Right ventricle myocardium inferior (tissue), 1 donor: ENCODE measurements at places on chromosomes 13 and 19. TPM values are rescaled to one million over a fixed set of nuclear protein-coding genes. Genes with fewer than 3 reads are reported as not detected.

KIR2DL4 gene
- total RNA-seq: not detected

GRCh38 chr13:41944229-41944628, 16.7 kb downstream of the VWA8 start:
- no peak for DNase-seq

DNA sequence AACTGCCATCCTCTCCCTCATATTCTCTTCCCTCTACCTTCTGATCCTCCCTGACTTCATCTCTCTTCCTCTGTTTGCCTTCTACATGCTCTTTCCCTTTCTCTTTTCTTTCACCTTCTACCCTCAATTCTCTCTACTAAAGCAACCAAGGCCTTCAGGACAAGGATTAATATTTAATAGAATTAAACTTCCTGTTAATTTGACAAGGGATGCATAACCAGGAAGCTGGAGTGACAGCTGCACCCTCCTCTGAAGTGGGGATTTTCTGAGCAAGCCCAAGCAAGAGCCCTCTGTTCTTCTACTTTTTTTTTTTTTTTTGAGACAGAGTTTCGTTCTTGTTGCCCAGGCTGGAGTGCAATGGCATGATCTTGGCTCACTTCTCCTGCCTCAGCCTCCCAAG, 63.4 kb upstream of the MED4 start:
- DNase-seq: no peak

- DNase-seq: no peak
Observed at GRCh38 chr13:69545551-69545950, 562.1 kb upstream of the ATXN8OS start.

ZNF229 gene
- 7.3 TPM for total RNA-seq

PPFIA3 gene
- 4.1 TPM for total RNA-seq
